ENCODE measurements at places on chromosomes 1 and 21.

DNA sequence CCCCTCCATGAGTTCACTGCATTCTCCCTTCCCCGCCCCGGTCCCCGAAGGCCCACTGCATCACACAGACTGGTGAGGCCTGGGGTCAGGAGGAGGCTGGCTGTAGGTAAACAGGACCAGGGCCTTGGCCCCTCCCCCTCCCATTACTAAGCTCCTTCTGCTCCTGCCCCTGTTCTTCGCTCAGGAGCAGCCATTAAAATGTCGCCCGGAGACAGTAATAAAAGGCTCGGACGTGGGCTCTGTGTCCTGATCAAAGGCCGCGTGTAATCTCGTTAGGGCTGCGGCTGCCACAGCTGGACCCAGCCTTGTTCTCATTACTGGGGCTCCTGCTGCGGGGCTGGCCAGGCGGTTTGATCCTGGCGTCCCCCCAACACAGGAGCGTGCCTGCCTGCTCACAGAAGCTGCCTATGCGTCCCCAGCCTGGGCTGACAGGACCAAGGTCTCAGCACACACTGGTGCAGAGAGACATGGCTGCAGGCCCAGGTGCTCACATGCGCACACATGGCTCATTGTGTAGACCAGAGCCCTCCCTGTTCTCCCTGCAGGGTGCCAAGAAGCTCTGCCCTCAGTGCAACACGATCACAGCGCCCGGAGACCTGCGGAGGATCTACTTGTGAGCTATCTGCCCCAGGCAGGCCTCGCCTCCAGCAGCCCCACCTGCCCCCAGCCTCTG lies 24.0 kb downstream of the TMEM53 start:
- no peak for DNase-seq

DNA sequence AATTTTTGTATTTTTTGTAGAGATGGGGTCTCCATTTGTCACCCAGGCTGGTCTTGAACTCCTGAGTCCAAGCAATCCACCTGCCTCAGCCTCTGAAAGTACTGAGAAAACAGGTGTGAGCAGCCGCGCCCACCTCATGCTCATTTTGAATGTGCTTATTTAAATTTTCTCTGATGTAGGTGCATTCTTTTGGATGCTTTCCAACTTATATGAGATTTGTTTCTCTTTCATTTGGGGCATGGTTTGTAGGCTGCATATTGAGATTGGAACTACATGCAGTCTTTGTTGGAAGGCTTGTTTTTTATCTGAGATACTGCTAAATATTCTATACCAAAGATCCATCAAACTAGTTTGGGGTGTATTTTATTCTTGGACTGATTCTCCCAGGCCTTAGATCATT lies 81.0 kb upstream of the IVNS1ABP start:
- DNase-seq, result no peak

- no peak for DNase-seq
Measured at GRCh38 chr1:147717051-147717705, 43.2 kb downstream of the GJA5 start.

DNA sequence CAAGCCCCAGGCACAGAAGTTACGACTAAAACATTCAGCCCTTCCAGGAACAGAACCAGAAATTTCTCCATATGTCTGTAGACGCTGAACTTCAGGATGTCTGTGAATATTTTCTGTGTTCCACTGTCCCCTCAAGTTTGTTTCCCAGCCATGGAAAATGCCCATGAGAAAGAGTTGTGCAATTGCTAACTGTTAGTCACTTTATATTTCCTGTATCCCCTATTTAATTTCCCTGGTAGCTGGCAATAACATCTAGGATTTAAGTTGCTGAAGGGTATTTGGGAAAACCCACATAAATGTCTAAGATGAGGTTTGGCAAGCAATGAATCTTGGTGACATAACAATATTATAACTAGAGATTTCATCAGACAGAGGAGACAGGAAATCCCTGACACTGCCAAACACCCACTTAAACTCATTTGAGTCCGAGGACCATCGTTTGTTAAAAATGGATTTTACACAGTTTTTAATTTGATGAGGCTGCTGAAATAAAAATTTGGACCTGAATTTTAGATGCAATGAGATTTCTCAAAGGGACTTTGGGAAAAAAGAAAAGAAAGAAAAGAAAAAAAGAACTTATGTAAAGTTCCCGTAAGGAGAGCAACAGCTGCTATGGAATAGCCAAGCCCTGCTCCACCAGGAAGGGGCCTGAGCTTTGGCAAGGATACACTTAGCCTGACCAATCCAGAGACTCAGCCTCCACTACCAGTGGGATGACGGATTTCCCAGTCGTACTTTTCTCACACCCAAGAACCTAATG lies 21.8 kb upstream of the ERRFI1 start:
- DNase-seq, result no peak

DNA sequence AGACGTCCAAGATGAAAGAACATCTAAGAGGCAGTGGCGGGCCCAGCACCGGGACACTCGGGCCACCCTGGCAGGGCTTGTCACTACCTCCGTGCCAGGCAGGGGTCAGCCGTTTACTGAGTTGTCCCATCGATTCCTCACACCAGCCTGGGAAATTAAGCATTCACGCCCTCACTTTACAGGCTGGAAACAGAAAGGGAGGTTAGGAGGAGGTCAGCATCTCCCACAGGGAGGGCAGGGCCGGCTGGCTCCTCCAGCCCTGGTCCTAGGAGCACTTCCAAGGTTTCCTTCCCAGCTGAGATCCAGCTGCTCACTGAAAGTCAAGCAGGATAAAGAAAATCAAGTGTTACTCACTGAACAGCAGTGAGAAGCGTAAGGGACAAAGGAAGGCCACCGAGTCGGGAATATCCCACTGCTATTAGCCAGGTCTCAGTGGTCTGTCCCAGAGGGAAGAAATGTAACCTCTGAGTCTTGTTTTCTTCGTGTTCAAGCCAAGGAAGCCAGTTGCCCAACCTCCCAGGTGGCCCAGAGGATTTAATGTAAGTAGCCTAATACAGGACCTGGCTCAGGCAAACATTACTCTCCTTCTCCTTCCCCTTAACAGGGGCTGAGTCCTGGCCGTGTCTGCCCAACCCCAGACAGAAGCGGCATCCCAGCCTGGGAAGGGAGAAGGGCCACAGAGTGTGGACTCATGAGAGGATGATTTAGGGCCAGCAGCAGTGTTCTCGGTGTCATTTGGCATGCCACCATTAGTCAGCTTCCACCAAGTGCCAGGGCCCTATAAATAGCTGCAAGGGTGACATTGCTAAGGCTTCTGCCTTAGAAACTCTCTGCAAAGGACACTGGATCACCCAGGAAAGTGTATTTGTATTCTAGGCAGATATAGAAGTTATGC lies 203.1 kb upstream of the GALNT2 start:
- no peak for DNase-seq

DNA sequence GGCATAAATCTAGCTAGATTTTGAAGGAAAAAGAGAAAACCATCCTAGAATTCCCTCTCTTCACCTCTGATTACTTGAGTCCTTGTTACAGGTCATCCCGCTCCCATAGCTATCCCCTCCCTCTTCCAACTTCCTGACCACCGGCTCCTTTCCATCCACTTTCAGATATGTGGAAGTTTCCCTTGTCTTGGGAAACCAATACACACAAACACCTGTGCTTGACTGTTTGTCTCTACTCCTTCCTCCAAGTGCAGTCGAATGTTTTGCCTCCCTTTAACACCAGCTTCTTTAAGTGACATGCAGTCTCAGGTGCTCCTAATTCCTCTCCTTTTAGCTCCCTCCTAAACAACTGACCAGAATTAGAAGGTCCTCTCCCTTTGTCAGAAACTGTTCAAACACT lies 70.0 kb downstream of the PTGER3 start:
- DNase-seq, result no peak

DNA sequence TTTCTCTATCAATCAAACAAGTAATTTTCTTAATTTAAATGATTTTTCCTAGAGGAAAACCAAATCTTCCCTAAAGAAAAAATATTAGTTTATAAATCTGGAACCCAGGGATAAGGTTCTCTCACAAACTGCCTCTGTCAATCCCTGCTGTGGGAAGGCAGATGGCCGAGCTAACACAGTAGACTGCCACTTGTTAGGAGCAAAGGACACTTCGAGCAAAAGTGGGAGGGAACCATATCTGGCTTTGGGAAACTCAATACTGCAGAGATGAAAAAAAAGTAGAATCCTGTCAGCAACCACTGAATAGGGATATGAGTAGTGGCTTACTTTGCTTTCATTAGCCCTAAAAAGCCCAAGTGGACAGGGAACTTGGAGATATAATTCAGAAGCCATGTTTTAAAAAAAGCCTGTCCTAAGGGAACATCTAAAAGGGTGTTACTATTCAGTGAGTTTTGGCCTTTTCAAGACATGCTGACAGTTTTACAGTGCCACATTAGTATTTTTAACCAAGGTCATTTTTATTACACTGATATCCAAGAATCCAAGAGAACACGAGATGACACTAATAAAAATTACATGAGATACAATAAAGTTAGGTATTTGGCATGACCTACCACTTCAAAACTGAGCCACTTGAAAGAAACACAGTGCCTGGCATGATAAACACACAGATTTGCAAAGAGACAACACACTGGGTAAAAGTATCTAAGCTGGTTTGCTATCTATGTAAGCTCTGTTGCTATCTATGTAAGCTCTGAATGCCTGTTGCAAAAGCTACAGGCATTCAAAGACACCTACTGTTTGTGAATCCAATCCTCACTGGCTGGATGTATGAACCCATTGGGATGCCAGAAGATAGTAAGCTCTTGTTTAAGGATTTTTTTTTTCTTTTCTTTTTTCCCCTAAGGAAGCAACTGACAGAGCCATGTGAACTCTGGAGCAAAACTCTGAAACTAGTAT lies 21.4 kb downstream of the TEX38 start:
- no peak for DNase-seq

DNA sequence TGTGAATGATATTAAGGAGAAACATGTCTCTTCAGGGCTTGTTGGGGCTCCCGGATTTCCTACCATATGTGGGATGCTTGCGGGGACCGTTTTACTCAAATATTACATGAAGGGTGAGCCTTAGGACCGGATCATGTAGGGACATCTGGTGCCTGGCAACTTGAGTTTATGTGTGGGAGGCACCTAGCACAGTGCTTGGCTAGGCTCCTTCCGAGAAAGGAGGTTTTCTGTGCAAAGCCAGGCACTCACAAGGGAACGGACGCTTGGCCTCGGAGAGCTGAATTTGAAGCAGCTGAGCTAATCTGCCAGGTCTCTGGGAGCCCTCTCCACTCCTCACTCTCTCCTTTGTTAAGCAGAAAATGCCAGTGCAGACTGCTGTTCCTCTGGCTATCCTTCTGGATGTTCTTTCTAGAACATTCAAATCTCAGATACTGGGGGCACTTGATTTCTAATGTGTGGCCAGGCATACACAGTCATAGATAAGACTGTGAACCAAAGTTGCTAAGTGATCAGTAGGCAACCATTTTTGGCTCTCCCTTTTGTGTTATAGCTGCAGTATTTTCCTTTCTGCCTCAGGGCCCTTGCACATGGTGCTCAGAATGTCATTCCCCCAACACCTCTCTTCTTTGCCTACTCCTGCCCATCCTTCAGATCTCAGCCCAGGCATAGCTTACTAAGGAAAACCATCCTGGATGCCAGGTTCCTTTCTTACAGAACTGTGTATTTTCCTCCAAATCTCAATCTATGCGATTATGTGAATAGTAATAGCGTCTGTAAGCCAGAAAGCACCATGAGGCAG lies 216.6 kb upstream of the CSF3R start:
- DNase-seq, result no peak

GRCh38 chr1:66563094-66563800 lies 29.3 kb downstream of the SGIP1 start:
- DNase-seq, result no peak

DNA sequence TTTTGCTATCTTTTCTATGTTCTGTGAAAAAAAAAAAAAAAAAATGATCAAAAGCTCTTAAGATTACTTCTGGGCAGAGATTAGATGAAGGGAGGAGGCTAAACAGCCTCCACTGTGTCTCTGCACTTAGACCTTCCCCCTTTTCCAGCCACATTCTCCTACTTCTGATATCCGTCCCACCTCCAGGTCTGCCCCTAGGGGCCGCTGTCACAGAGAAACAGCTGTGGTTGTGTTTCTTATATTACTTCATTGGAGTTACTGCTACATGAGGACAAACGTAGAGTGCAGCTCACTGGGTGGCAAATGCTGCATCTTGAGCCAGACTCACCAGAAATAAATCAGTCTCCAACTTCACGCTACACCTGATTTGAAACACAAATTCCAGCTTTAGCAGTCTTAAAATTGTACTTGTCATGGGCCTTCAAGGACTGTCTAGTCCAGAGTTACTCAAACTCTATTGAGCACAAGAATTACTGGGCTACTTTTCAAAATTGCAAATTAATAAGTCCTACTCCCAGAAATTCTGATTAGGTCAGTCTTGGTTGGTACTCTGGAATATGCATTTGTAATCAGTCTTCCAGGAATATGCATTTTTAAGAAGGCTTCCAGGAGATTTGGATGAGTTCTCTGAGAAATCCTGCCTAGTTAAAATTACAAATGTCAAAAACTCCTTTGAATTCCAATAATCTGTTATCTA lies 125.2 kb upstream of the PTBP2 start:
- no peak for DNase-seq

DNA sequence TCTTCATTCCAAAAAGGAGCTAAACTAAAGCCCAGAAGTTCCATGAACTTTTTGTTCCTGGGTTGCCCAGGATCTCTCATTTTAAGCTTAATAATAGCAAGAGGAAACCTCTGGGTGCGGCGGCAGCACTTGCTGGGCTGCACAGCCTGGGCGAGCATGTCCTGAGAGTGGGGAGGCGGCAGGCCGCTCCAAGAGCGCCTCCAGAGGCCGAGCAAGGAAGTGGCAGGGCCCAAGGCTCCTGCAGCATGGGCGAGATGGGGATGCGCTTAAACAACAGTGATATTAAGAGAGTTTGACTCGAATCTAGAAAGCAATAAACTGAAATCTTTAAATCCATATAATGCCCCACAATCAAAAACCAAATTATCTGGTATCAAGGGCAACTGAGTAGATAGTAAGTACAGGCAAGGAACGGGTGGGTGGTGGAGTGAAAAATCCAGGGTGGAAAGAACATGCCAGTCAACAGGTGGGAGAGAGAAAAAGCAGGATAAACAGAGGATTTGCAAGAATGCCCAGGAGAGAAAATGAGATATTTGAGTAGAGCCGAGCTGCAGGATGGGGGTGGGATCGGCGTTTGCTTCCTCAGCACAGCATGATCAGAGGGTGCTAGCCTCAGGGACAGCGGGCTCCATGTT lies 14.1 kb upstream of the TNR start:
- DNase-seq, result no peak

- no peak for DNase-seq
Measured at GRCh38 chr1:46653405-46653958, 14.7 kb downstream of the ATPAF1 start.

DNA sequence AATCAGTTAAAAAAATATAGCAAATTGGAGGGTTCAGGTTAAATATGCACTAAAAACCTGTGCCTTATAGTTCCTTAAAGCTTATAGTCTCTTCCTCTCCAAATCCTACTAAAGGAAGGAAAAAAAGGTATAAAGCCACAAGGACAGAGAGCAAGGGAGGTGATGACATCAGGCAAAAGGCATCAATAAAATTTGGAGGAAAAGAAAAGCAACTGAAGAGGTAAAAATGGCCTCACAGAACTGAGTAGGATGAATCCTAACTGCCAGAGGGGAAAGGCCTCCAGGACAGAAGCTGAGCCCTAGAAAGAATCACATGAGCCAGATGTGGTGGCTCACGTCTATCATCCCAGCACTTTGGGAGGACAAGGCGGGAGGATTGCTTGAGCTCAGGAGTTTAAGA lies 8.1 kb downstream of the CCSAP start:
- no peak for DNase-seq

GRCh38 chr1:147177611-147178380 lies 5.5 kb upstream of the PRKAB2 start:
- no peak for DNase-seq

GRCh38 chr1:237638555-237638954 lies 252.2 kb downstream of the ZP4 start:
- DNase-seq, result no peak

GRCh38 chr21:44521301-44521927 lies 18.6 kb downstream of the KRTAP10-1 start:
- DNase-seq, result no peak
